CD8-positive, alpha-beta memory T cell (primary cell): ENCODE measurements at places on chromosomes 1 and 21. TPM values are rescaled to one million over a fixed set of nuclear protein-coding genes. Genes with fewer than 3 reads are reported as not detected.

GRCh38 chr1:54875000-54875399 is 12.0 kb downstream of the DHCR24 start:
- no peak overlapping the region for H3K4me3 ChIP-seq
- H3K36me3 ChIP-seq, result peaks cover 5% of the 10 kb centered on the region
- H3K4me1 ChIP-seq, result no peaks in the 10 kb centered on the region
- no peak overlapping the region for H3K27ac ChIP-seq

The A3GALT2 gene
- total RNA-seq, result not detected

- H3K4me3 ChIP-seq, result no peak overlapping the region
- H3K27me3 ChIP-seq, result no peaks in the 10 kb centered on the region
- H3K4me1 ChIP-seq, result no peaks in the 10 kb centered on the region
Measured at GRCh38 chr1:183180218-183180617, 5.8 kb upstream of the LAMC2 start.

The TMIGD3 gene
- not detected for total RNA-seq

The CTSS gene
- total RNA-seq, result 31.2 TPM

The MIXL1 gene
- not detected for total RNA-seq

The TOR1AIP1 gene
- total RNA-seq, result 52.6 TPM

GRCh38 chr1:95888941-95889390 is 655.0 kb downstream of the RWDD3 start:
- no peaks in the 10 kb centered on the region for H3K27me3 ChIP-seq
- H3K4me3 ChIP-seq, result no peak overlapping the region
- DNase-seq, result no peak
- no peak overlapping the region for H3K27ac ChIP-seq
- no peaks in the 10 kb centered on the region for H3K4me1 ChIP-seq

The TEKT2 gene
- not detected for total RNA-seq

DNA sequence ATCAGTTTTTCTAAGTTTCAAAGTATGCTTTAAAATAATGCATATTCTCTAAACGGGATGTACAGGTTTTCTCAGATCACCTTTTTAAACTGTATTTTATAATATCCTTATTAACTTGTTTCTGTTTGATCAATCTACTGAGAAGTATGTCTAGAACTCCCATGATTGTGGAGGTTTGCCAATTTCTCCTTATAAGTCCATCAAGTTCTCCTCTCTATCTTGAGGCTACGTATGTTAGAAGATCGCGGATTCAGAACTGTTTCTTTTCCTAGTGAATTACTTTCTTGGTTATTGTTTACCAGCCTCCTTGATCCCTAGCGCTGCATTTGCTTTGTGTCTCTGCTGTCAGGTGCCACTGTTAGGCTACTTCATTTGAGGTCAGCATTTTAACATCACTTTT is 89.2 kb downstream of the NPHP4 start:
- no peak overlapping the region for H3K27ac ChIP-seq
- no peaks in the 10 kb centered on the region for H3K4me1 ChIP-seq
- H3K36me3 ChIP-seq, result no peaks in the 10 kb centered on the region
- DNase-seq, result no peak

DNA sequence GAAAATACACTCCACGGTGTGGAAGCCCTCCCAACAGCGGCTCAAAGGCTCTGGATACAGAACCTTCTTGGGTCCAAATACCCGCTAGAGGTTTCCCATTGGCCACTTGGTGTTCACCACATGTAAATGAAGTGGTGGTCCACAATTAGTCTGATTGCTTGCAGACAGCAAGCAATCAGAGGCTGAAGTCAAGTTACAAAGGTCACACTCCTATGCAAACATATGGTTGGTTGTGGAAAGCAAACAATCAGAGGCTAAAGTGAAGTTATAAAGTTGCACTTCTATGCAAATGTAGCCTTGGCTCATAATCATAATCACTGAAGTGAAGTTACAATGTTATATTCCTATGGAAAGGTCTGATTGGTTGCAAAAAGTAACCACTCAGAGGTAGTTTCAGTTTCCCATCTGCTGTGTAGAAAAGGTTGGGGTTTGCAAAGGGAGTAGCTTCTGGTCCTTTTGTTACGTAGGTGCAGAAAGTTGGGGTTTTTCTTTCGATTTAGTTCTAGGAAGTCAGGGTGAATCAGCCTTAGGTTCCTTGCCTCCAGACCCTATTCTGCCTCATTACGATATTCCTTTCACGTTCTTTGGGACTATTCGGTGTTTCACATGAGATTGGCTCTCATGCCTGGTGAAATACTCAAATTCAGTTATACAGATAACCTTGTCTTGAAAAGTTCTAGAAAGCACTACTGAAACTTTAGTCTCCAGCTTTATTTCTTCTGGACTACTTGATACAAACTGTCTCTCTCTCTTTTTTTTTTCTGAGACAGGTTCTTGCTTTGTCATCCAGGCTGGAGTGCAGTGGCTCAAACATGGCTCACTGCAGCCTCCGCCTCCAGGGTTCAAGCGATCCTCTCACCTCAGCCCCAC is 36.7 kb upstream of the MTF2 start:
- DNase-seq, result peak; percentile 77
- H3K4me1 ChIP-seq, result peaks cover 12% of the 10 kb centered on the region
- H3K27ac ChIP-seq, result peak overlapping the region; percentile 52
- no peaks in the 10 kb centered on the region for H3K27me3 ChIP-seq
- H3K4me3 ChIP-seq, result peak overlapping the region; percentile 59
- no peaks in the 10 kb centered on the region for H3K36me3 ChIP-seq

The IL19 gene
- total RNA-seq, result not detected

DNA sequence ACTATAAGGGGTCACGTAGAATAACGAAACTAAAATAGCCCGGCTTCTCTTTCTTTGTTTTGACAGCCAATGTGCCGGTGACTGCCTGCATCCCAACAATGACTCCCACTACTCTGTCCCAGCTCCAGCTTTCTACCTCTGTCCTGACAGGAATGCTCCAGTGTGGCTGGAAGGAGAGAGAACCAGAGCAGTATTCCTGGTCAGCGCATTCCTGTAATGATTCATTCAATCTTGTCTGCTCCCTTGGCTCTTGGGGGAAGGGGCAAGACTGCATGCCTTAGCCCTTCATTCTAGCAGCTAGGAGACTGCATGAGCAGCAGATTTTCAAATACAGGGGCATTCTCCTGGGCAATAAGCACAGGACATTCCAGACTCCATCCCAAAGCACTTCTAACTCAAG is 132.1 kb upstream of the PRMT6 start:
- DNase-seq, result no peak
- no peaks in the 10 kb centered on the region for H3K4me1 ChIP-seq
- H3K36me3 ChIP-seq, result no peaks in the 10 kb centered on the region
- no peak overlapping the region for H3K27ac ChIP-seq

DNA sequence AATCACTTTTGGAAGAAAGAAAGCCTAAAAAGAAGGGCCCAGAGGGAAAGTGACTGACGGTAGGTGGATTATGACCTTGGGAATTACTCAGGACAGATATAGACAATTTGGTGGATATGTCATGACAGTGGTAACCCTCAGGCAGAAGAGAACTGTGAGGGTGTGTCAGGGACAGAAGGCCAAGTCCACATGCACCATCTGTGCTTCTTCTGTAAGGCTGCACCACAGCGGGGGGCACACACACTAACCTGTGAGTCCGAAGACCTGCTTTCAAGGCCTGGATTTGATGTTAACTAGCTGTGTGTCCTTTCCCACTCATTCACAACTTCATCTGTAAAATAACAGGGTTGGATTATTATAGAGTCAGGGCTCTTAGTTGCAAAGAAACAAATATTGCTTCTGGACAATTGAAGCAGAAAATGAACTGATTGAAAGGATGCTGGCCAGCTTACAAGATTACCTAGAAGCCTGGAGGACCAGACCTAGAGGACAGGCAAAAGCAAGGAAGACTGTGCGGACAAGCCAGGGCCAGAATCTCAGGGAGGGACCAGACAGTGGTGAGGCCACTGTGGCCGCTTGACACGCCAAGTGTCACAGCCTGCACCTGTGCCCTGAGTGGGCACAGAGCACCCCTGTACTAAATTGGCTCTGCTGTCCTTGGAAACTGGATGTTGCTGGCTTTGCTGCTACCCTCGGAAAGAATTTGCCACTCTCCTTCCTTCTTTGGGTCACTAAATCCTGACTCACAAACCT is 34.7 kb upstream of the USP24 start:
- no peak for DNase-seq
- no peak overlapping the region for H3K27ac ChIP-seq
- no peaks in the 10 kb centered on the region for H3K27me3 ChIP-seq

The RPS27 gene
- total RNA-seq, result 2,149 TPM

DNA sequence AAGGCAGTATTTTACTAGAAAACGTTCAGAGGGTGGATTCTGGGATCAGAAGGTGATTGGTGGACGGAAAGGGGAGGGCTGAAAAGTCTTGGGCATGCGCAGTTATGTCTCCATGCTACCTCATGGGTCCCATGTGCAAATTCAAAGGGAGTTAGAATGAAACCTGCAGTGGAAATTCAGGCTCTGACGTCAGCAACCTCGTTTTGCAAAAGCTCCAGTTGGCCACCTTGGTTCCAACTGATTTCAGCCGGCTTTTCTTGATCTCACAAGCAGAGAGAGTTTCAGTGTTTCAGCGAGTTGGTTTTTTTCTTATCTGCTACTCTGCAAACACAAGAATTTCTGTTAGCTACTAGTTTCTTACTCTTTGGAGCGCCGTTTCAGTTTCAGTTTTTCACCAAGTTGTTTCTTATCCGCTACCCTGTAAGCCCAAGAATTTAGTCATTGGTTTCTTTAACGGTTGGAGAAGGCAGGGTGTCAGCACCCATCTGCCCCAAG is 69.8 kb upstream of the PGBD5 start:
- DNase-seq, result no peak
- H3K36me3 ChIP-seq, result no peaks in the 10 kb centered on the region

DNA sequence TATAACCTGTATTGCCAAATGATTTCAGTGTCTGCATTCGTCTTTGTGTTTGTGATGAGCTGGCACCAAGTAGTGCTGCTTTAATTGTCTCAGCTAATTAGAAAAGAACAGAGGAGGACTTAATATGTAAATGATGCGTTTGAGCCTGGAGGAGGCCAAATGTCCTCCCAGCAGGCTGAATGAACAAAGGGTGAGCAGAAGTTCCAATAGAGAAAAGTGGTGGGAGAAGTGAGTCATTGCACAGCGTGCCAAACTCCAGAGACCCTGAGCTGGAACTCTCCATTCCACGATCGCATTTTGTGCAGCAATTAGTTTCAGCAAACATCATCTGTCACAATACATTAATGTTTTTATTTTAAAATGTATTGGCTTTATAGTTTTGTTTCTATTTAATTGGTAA is 17.9 kb downstream of the ETV3L start:
- H3K36me3 ChIP-seq, result no peaks in the 10 kb centered on the region
- H3K4me3 ChIP-seq, result no peak overlapping the region
- no peaks in the 10 kb centered on the region for H3K27me3 ChIP-seq
- DNase-seq, result no peak
- H3K27ac ChIP-seq, result no peak overlapping the region
- H3K4me1 ChIP-seq, result no peaks in the 10 kb centered on the region

GRCh38 chr21:43274946-43275310 is 106.1 kb downstream of the CRYAA start:
- H3K27ac ChIP-seq, result no peak overlapping the region
- H3K4me1 ChIP-seq, result no peaks in the 10 kb centered on the region
- H3K4me3 ChIP-seq, result no peak overlapping the region
- H3K36me3 ChIP-seq, result no peaks in the 10 kb centered on the region
- DNase-seq, result peak; percentile 36
- peaks cover 31% of the 10 kb centered on the region for H3K27me3 ChIP-seq

DNA sequence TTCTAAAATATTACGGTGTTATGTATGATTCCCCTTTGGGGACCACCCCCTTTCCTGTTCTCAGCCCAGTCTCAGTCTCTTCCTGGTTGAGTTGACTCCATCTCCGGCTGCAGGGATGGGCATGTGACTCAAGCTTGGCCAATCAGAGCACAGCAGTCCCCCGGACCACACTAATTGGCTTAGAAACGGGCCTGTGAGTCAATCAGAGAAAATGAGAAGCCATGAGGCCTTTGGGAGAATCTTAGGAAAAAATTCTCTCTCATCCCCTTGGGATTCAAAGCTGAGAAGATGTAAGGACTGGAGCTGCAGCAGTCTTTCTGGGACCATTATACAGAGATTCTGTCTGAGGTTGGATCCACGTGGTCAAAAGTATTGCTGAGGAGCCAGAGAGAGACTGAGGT is 10.7 kb upstream of the FHAD1 start:
- H3K36me3 ChIP-seq, result no peaks in the 10 kb centered on the region
- no peak for DNase-seq
- no peaks in the 10 kb centered on the region for H3K27me3 ChIP-seq

- no peaks in the 10 kb centered on the region for H3K27me3 ChIP-seq
- H3K36me3 ChIP-seq, result no peaks in the 10 kb centered on the region
- no peaks in the 10 kb centered on the region for H3K4me1 ChIP-seq
- H3K27ac ChIP-seq, result no peak overlapping the region
- H3K4me3 ChIP-seq, result no peak overlapping the region
Measured at GRCh38 chr1:7616076-7616832, 154.8 kb upstream of the VAMP3 start.

GRCh38 chr1:199002661-199003060 is 363.8 kb downstream of the PTPRC start:
- no peak overlapping the region for H3K4me3 ChIP-seq
- no peak overlapping the region for H3K27ac ChIP-seq
- no peaks in the 10 kb centered on the region for H3K36me3 ChIP-seq

- no peaks in the 10 kb centered on the region for H3K27me3 ChIP-seq
- H3K4me3 ChIP-seq, result no peak overlapping the region
- no peak overlapping the region for H3K27ac ChIP-seq
Measured at GRCh38 chr1:183180634-183181056, 5.4 kb upstream of the LAMC2 start.

GRCh38 chr21:31371715-31372470 is 27.8 kb upstream of the TIAM1 start:
- H3K27ac ChIP-seq, result no peak overlapping the region
- H3K27me3 ChIP-seq, result no peaks in the 10 kb centered on the region
- H3K4me1 ChIP-seq, result no peaks in the 10 kb centered on the region
- H3K36me3 ChIP-seq, result no peaks in the 10 kb centered on the region
- DNase-seq, result no peak
- no peak overlapping the region for H3K4me3 ChIP-seq

The TRMT13 gene
- total RNA-seq, result 27.2 TPM

GRCh38 chr1:53503433-53504217 is 44.4 kb downstream of the DMRTB1 start:
- H3K27ac ChIP-seq, result no peak overlapping the region
- H3K4me1 ChIP-seq, result peaks cover 6% of the 10 kb centered on the region
- no peak overlapping the region for H3K4me3 ChIP-seq
- no peaks in the 10 kb centered on the region for H3K27me3 ChIP-seq
- no peak for DNase-seq
- H3K36me3 ChIP-seq, result no peaks in the 10 kb centered on the region

DNA sequence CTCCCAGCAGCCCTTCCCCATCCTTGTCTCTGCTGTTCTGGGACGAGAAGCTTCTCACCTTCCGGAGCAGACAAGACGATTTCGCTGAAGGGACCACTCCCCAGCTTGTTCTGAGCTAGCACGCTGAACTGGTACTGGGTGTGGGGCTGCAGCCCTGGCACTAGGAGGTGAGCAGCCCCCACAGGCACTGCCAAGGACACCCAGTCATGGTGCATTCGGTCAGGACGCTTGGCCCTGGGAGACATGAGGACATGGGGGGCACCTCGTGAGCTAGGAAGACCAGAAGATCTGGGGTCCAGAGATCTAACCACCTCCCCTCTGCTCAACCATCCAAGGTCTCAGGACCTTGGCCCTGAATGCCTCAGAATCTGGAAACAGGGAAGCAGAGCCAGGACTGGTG is 5.3 kb upstream of the TAGLN2 start:
- H3K36me3 ChIP-seq, result no peaks in the 10 kb centered on the region
- H3K4me1 ChIP-seq, result peaks cover 9% of the 10 kb centered on the region
- no peak for DNase-seq

The TDRD5 gene
- not detected for total RNA-seq

The ARHGEF10L gene
- total RNA-seq, result 0.24 TPM
